ENCODE measurements at places on chromosomes 7 and 10.

DNA sequence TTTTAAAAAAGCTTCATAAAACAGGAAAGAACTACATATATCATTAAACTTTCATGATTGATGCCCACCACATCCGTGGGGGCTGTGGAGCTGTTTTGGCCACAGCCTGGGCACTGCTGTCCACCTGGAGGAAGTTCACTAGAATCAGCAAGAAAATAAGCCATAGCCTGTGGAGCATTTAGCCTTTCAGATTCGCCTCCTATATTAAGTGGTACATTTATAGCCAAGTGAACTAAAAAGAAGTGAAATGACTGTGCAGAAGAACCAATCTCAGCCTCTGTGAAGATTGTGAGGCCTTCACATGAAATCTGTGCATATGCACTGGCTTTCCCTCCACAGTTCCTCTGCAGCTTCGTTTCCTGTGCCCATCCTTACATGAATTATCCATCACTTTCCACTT lies 23.5 kb downstream of the WNT16 start:
- H3K4me3 ChIP-seq, result no peak overlapping the region
- no peaks in the 10 kb centered on the region for H3K36me3 ChIP-seq
- DNase-seq, result no peak
- no peak overlapping the region for H3K27ac ChIP-seq
- H3K27me3 ChIP-seq, result no peaks in the 10 kb centered on the region

- DNase-seq, result peak; percentile 12
- H3K36me3 ChIP-seq, result no peaks in the 10 kb centered on the region
- H3K27me3 ChIP-seq, result peaks cover 14% of the 10 kb centered on the region
- no peaks in the 10 kb centered on the region for H3K4me1 ChIP-seq
Measured at GRCh38 chr10:46560381-46560780, 3.9 kb upstream of the GPRIN2 start.

DNA sequence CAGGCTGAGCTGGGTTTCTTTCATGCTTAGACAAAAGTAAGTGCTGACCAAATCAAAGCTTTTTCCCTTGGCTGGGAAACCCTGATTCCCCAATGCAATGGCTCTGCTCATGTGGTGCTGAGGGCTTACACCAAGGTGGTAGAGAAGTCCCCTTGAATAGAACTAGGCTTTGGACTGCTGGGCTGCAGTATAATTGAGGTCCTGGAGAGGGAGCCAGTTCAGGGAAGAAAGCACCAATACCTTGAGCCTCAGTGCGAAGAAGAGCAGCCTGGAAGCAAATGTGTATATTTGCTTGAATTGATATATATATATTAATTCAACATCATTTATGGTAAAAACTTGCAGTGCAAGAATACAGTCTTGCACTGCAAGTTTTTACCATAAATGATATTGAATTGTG lies 391.1 kb downstream of the RPS24 start:
- H3K36me3 ChIP-seq, result peaks cover 20% of the 10 kb centered on the region
- no peak overlapping the region for H3K4me3 ChIP-seq
- peaks cover 6% of the 10 kb centered on the region for H3K27me3 ChIP-seq
- H3K4me1 ChIP-seq, result peaks cover 3% of the 10 kb centered on the region
- no peak overlapping the region for H3K27ac ChIP-seq

- no peak overlapping the region for H3K4me3 ChIP-seq
- H3K27ac ChIP-seq, result no peak overlapping the region
- DNase-seq, result no peak
- H3K4me1 ChIP-seq, result peaks cover 4% of the 10 kb centered on the region
Measured at GRCh38 chr7:139591550-139592195, 68.2 kb downstream of the CLEC2L start.

GRCh38 chr10:33542752-33543505 lies 208.5 kb upstream of the NRP1 start:
- H3K27me3 ChIP-seq, result no peaks in the 10 kb centered on the region
- no peaks in the 10 kb centered on the region for H3K4me1 ChIP-seq
- H3K36me3 ChIP-seq, result peaks cover 19% of the 10 kb centered on the region
- no peak overlapping the region for H3K4me3 ChIP-seq
- no peak overlapping the region for H3K27ac ChIP-seq

DNA sequence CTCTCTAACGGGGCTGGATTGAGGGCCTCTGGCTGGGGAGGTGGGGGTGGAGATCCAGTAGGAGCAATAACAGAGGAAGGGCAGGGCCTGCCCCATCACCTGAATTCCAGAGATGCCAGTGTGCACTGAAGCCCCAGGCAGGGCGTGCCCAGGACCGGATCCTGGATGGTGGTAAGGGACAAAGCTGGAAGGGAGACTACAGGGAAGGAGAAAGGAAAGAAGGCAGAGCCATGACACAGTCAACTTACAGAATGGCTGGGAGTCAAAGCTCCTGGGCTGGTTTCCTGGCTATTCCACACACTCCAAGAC lies 666 bp downstream of the TMEM139 start:
- H3K4me1 ChIP-seq, result peaks cover 16% of the 10 kb centered on the region
- no peak for DNase-seq
- H3K27me3 ChIP-seq, result peaks cover 14% of the 10 kb centered on the region
- no peak overlapping the region for H3K4me3 ChIP-seq
- no peak overlapping the region for H3K27ac ChIP-seq

- no peak overlapping the region for H3K4me3 ChIP-seq
- H3K36me3 ChIP-seq, result no peaks in the 10 kb centered on the region
- no peak for DNase-seq
- no peak overlapping the region for H3K27ac ChIP-seq
- H3K4me1 ChIP-seq, result no peaks in the 10 kb centered on the region
Measured at GRCh38 chr10:22761569-22762220, 47.3 kb upstream of the PIP4K2A start.

DNA sequence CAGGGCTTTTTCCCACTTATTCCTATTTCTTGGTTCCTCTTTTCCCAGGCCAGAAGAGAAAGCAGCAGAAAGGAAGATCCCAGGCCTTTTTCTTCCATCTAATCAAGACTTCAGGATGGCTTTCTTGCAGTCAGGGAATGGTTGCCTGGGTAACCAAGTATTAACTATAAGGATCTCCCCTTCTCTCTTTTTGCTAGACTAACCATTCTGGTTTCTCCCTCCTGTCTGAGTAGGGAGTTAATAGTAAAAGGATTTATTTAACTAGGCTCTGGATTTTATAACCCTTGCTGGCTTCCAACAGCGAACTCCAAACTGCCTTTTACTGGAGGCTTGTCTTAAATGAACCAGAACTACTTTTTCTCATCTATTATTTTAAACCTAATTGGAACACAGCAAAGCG lies 90.4 kb downstream of the GRM8 start:
- no peak overlapping the region for H3K27ac ChIP-seq
- no peaks in the 10 kb centered on the region for H3K36me3 ChIP-seq
- no peak overlapping the region for H3K4me3 ChIP-seq
- DNase-seq, result no peak
- H3K27me3 ChIP-seq, result peaks cover 2% of the 10 kb centered on the region
- peaks cover 6% of the 10 kb centered on the region for H3K4me1 ChIP-seq
